ENCODE measurements at places on chromosomes 12 and 14. TPM values are rescaled to one million over a fixed set of nuclear protein-coding genes. Genes with fewer than 3 reads are reported as not detected.

TMPRSS12 gene
- not detected for polyA plus RNA-seq

KRT73 gene
- polyA plus RNA-seq, result 0.34 TPM

TMTC2 gene
- 26.9 TPM for polyA plus RNA-seq

UNC79 gene
- polyA plus RNA-seq, result 0.50 TPM

KRT71 gene
- 0.17 TPM for polyA plus RNA-seq
